ENCODE measurements at places on chromosomes 6 and 20.

DNA sequence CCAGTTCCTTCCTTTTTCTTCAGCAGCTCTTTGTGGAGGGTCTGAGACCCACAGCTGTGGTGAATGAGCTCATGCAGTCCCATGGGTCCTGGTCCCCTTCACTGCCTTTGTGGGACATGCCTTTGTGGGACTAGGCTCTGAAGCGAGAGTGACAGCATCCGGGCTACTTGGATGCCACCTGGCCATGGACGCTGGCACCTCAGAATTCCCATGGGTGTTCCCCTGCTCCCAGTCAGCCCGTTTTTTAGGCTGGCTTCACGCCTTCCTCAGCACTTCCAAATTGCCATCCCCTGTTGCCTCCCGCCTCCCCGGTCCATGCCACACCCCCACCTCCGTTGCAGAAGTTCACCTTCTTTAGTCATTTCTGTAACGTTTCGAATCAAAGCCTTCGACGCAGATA lies 45.1 kb downstream of the RAMACL start:
- DNase-seq = no peak

- DNase-seq = no peak
These were observed 6.8 kb downstream of the NFATC2 start for GRCh38 chr20:51535674-51536073.

DNA sequence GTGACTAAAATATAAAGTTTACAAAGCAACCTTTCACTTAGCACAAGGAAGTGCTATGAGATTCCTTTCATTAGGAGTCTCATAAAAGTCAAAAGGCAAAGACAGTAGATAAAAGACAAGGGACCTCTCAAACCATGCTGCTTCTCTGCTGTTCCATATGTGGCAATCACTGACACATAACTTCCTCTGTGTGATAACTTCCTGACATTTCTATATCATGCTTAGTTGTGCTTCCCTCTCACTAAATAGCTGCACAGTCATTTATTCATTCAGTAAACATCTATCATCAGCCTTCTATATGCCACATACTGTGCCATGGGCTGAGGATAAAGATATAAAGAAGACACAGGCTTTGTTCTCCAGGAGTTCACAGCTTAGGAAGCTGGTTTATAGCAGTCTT lies 214.8 kb upstream of the GRIK2 start:
- DNase-seq = no peak

- no peak for DNase-seq
These were observed 137.9 kb downstream of the AGPAT4 start for GRCh38 chr6:161135695-161136591.

DNA sequence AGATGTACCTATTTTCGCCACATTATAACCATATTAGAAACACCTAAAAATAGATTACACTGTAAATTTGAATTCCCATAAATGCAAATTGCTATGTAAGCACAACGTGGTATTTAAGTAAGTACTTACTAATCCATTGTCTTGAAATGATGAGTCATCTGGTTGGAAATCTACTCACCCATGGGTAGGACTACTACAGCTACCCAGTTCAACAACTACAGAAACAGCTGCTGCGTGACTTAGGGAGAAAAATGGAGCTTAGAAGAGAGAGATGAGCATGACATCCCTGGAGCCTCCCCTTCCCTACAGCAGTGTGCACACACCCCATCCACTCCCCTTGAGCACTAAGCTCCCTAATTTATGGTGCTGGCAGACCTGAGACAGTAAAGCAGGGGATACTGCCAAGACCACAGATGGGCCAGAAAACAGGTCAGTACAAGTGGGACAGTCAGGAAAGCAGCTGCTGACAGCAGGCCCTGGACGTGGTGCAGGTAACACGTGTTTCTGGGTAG lies 26.9 kb downstream of the RRAGD start:
- no peak for DNase-seq

DNA sequence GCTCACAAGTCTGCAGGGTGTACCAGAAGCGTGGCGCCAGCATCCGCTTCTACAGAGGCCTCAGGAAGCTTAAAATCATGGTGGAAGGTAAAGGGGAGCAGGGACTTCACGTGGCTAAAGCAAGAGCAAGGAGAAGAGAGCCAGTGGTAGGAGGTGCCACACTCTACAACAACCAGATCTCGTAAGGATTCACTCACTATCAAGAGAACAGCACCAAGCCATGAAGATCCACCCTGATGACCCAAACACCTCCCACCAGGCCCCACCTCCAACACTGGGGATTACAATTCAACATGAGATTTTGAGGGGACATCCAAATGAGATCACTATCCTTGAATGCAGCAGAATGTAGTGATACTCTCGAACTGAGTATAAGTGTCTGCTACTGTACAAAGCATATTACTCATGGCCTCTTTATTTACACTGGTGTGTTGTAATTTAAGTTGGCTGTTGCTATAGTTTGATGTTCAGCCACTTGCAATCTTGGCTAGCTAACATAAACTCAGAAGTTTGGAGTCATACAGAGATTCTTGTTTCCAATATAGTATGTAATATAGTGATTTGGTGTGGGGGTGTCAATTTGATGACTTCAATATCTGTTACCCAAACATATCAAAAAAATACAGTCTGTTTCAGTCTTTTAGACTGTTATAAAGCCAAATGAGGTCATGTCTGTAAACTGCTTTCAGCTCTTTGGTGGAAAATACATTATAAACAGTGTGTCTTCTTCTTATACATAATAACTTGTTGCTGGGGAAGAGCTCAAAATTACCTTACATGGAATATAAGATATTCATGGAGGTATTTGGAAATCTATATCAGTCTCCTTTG lies 39.4 kb upstream of the MYLIP start:
- DNase-seq = no peak

GRCh38 chr6:161215193-161215592 lies 58.7 kb downstream of the AGPAT4 start:
- peak; percentile 87 for DNase-seq

DNA sequence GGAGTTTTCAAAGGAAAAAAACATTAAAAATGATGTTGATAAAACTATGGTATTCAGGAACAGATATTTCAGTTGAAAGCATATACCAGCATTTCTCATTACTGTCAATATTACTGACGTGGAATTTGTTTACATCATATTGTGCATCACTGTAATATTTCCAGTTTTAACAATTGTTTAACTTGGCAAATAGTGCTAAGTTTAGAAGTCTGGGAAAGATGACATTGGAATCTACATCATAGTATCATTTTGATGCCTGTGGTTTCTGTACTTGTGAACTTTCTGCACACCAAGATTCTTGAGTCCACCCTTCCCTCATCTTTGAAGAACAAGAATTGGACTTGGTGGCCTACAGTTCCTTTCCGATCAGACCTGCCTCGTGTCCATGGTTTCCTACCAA lies 98.1 kb downstream of the RALGAPA2 start:
- DNase-seq = peak; percentile 22

- DNase-seq = no peak
These were observed 336.2 kb downstream of the ZFAND3 start for GRCh38 chr6:38155621-38156204.

DNA sequence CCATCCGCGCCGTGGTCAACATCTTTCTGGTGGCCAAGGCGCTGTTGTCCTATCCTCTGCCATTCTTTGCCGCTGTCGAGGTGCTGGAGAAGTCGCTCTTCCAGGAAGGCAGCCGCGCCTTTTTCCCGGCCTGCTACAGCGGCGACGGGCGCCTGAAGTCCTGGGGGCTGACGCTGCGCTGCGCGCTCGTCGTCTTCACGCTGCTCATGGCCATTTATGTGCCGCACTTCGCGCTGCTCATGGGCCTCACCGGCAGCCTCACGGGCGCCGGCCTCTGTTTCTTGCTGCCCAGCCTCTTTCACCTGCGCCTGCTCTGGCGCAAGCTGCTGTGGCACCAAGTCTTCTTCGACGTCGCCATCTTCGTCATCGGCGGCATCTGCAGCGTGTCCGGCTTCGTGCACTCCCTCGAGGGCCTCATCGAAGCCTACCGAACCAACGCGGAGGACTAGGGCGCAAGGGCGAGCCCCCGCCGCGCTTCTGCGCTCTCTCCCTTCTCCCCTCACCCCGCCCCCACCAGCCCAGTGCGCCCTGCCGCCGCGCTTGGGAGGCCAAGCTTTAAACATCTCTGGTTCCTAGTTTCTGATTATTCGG lies 4.0 kb downstream of the SLC32A1 start:
- no peak for DNase-seq

- no peak for DNase-seq
These were observed 139.8 kb downstream of the KHDC1L start for GRCh38 chr6:73085443-73085871.

GRCh38 chr20:57467742-57468141 lies 57.2 kb downstream of the CTCFL start:
- no peak for DNase-seq

- peak; percentile 18 for DNase-seq
These were observed 158.3 kb downstream of the OPRM1 start for GRCh38 chr6:154197196-154197860.

DNA sequence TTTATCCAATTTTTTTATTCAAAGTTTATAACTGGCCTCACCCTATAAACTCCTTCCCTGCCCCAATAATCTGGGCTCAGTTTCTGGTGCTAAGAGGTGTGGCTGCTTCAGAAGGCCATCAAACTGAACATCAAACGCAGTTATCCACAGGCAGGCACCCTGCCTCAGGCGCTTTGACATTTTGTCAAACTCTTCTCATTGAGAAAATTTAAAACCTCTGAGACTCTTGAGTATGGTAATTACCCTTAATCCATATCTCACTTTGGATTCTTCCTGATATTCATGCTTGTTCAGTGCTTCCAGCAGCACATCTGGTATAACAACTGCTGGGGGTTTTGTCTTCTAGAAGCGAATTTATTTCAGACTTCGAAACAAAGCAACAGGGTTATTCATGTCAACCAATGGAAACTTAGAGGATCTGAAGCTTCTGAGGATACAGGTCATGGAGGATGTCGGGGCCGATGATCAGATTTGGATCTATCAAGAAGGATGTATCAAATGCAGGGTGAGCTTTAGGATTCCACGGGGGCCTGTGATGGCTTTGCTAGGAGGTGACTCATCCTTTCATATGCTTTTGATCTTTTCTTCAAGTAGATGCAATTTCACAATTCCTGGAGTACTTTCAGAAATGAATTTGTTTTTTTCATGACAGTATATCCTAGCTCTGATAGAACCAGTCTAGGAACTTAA lies 68.2 kb downstream of the RTN4IP1 start:
- peak; percentile 68 for DNase-seq

DNA sequence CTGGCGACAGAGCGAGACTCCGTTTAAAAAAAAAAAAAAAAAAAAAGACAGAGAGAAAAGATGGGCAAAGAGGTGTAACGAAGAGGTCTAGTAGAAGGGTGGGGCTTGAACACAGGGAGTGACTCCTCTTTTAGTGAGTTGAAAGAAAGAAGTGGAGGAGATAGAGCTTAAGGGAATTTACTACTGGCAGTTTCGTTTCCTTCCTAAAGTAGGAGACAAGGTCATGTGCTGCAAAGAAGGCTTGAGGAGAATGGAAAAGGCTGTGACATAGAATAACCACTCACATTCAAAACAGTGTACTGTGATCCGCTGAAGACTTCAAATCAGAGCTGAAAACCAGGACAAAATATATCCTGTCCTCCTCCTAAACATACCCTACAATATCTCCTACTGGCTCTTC lies 63.8 kb upstream of the EIF2S2 start:
- DNase-seq = no peak

DNA sequence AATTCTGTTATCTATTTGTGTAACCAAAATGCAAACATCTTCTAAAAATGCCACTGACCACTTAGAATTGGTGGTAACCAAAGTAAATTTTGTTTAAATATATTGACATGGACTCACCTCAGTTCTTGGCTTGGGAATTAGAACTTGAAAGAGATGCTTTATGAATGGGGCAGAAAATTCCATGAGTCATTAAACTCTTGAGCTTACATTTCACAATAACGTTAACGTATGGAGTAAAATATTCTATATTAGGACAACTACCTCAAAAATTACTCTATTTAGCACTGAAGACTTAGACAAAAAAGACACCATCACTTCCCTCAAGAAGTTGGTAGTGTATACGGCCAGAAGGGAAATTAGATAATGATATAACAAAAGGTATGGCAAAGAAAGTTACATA lies 752.2 kb upstream of the MARCKS start:
- no peak for DNase-seq

GRCh38 chr20:3046677-3047462 lies 1.0 kb downstream of the MRPS26 start:
- DNase-seq = peak; percentile 21

GRCh38 chr6:34352305-34352937 lies 40.0 kb downstream of the NUDT3 start:
- DNase-seq = peak; percentile 17
